ENCODE measurements at places on chromosomes 7 and 10.
A peak's percentile ranks its signal among the peaks of the same experiment; 100 is the strongest.

- peak; percentile 83 for DNase-seq
Measured at GRCh38 chr10:95273393-95274312, 17.1 kb downstream of the PDLIM1 start.

DNA sequence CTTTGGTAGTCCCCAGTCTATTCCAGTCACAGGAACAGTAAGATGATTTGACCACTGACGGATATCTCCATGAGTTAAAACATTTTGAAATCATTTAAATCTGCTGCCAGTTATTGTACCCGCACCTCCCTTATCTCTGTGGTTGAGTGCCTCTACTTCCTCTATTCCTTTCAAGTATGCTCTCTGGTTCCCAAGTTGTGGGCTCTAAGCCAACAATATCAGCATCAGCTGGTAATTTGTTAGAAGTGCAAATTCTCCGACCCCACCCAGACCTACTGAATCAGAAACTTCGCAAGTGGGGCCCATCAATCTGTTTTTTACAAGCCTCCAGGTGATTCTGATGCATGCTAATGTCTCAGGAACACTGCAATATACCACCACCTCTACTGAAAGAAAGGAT is 235.5 kb downstream of the CCSER2 start:
- DNase-seq: no peak

- no peak for DNase-seq
Measured at GRCh38 chr7:99041526-99041925, 102.4 kb downstream of the SMURF1 start.

DNA sequence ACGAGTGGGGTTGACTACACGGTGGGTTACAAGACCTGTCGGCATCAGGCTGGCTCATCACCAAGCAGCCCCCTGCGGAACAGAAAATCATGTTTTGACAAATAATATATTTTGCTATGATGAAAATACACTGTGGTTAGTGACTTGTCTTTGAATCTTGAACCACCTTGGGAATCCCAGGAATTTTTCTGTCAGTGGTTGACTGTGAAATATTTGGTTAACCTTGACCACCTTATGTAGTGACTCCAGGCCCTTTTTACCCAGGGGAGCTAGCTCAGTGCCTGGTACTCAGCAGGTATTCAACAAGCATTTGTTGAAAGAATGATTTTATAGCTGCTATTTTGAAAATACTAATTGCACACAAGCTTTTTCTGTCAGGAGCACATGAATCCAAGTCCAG is 406.0 kb downstream of the PHF14 start:
- no peak for DNase-seq

DNA sequence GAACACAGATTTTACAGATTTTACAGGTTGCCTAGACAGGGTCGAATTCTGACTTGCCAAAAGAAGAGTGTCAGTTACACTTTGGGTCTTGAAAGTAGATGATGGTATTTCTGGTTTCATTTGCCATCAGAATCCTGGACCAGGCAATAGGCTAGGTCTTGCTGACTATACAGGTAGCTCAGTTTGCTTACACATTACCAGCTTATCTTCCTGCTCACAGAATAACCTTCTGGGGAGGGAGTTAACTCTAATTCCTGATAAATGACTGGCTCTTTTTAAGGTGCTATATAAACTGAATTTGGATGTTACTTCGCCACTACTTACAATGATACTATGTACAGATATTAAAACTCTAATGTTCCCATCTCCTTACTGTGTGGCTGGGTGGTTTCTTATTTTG is 39.8 kb downstream of the GBF1 start:
- no peak for DNase-seq

GRCh38 chr10:104492329-104492940 is 138.8 kb downstream of the CFAP58 start:
- no peak for DNase-seq

GRCh38 chr7:93750986-93751385 is 139.6 kb downstream of the TFPI2 start:
- no peak for DNase-seq

DNA sequence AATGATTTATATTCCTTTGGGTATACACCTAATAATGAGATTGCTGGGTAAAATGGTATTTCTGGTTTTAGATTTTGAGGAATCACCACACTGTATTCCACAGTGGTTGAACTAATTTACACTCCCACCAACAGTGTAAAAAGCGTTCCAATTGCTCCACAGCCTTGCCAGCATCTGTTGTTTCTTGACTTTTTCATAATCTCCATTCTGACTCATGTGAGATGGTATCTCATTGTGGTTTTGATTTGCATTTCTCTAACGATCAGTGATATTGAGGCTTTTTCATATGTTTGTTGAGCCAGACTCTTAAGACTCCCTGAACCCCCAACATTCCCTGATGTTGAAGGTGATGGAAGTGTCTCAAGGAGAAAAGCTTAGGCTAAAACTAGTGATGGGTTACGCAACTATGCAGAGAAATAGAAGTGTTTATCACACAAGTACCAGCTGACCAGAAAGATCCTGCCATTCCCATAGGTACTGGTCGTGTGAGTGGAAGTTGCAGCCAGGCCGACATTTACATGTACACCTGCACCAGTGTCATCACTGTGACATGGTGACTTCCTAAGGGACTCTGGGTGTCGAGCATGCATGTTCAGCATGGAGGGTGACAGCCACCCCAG is 711.2 kb upstream of the NRP1 start:
- DNase-seq: no peak

- DNase-seq: no peak
Measured at GRCh38 chr7:146791344-146792285, 675.0 kb downstream of the CNTNAP2 start.

DNA sequence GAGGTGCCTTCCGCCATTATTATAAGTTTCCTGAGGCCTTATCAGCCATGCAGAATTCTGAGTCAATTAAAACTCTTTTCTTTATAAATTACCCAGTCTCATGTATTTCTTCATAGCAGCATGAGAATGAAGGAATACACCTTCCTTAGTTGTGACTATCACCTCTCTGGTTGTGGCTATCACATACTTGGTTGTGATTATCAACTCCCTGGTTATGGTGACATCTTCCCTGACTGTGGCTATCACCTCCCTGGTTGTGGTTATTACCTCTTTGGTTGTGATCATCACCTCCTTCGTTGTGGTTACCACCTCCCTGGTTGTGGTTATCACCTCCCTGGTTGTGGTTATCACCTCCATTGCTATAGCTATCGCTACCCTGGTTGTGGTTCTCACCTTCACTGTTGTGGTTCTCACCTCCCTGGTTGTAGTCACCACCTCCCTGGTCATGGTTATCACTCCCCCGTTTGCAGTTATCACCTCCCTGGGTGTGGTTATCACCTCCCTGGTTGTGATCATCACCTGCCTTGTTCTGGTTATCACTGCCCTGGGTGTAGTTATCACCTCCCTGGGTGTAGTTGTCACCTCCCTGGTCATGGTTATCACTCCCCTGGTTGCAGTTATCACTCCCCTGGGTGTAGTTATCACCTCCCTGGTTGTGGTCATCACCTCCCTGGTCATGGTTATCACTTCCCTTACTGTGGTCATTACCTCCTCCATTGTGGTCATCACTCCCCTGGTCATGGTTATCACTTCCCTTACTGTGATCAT is 105.9 kb downstream of the GPR26 start:
- DNase-seq: no peak

DNA sequence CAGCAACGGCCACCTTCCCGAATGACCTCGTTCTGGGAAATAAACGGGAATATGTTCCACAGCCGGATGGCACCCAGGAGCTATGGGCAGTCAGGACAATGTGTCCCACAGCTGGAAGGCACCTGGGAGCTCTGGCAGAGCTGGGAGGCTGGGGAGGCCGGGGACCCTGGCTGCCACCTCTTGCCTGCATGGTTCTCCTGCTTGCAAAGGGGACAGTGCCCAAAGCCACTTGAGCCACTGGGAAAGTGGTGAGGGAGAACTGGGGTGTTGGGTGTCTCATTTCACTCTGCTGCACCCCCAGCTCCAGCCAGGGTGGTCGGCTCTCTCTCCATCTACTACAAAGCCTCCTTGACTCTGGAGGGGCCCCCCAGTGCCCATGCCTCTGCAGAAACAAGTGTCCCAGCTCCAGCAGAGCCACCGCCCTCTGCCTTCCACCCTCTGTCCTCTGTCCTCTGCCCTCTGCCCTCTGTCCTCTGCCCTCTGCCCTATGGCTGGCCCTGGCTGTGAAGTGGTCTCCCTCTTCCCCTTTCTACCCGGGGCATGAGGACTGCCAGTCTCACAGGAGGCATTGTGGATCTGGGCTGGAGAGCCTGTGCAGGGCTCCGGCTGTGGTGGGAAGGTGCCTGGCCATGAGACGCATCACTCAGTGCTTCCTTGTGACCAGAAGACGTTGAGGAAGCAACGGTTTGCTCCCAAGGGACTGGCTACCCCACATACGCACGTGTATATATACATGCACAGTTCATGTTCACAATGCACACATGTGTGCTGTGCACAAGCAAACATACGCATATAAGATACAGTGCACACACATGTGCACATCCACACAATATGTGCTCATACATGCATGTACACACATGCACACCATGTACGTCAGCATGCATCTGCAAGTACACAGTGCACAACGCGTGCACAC is 21.5 kb upstream of the INPP5A start:
- peak; percentile 18 for DNase-seq

GRCh38 chr10:80413271-80413996 is 5.1 kb downstream of the PRXL2A start:
- DNase-seq: no peak

DNA sequence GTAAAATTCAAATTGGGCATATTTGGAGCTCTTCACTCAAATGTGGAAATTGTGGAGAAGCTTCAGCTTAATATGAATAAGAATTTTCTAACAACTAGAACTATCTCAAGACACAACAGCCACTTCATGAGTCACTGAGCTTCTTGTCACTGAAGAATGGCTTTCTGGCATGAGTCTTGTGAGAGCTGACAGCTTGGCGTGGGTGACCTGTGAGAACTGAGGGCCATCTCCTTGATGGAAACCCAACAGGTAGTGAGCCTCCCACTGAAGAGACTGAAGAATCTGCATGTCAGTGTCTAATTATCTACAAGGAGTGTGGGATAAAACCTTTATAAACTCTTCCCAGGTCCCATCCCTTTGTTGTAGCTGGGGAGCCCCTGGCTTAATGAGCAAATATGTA is 66.0 kb downstream of the CLEC2L start:
- DNase-seq: no peak

GRCh38 chr10:31606841-31607240 is 287.8 kb downstream of the ZEB1 start:
- DNase-seq: no peak

DNA sequence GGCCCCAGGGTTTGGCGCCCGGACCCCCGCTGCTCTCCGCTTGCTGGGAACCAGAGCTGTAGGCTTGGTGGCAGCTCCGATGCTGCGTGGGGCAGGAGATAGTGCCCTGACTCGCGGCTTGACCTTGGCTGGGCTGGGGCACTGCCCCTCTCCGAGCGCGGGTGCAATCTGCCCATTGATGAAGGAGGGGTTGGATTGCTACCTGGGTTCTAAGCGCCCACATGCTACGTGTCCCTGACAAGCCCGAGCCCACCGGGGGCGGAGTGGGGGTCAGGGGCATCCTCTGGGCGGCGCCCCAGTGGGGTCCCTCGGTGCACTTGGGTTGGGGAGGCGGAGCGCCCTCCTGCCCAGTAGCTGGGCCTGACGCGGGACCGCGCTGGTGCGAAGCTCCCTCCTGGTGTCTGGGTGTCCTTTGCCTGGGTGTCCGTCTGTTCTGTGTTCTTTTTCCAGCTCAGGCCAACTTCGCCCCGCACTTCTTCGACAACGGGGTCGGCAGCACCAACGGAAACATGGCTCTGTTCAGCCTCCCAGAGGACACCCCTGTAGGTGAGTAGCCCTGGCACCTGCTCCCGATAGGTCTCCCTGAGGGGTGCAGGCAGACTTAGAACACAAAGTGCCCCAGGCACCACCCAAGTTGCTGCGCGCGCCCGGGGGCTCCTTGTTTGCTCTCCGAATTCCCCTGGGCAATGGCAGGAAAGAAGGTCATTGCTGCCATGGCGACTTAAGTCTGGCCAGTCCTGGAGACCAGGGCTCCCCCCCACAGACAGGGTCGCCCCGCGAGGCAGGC is 900 bp downstream of the CDHR1 start:
- DNase-seq: no peak

DNA sequence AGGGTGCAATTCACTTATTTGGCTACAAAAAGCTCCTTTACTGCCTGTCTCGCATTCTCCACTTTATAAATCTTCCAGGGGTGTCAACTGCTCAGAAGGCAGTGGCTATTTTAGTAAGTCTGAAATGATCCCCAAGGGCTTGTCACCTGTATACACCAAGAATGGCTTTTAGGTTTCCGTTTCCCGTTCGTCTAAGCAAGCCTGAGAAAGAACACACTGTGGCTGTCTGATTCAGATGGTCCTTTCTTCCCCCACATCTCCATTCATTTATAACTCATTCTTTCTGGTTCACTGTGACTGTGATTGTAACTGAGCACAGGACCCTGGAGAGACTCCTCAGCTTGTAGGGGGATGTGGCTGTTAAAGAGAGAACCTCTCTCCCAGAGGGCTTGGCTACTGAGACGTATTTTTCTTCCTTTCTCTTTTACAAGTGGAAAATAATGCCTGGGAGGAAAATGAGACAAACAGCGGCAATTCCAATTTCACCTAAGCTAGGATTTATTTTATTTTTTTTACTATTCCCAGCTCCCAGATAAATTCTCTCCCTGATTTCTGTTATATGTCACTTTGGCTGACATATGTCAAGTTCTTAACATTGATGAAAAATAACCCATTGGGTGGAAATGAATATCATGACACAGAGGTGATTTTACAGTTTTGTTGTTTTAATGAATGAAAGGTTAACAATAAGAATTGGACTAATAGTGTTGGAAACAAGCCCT is 129.3 kb downstream of the FAM107B start:
- DNase-seq: no peak

DNA sequence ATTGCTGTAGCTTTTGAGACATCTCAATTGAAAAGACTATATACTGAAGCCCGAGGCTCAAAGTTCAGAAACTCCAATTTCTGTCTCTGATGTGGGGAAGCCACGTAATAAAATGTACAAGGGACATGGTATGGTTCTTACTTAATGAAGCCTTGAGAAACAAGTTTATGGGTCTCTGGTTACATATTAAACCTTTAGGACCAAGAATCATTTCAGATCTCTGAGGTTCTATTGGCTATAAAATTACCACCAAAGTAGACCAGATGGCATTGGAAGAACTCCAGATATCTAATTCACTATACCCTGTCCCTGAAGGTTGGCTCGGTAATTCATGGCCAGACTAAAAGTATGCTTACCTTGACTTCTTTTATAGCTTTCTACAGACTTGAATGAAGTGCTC is 23.7 kb downstream of the STAMBPL1 start:
- DNase-seq: no peak

- DNase-seq: no peak
Measured at GRCh38 chr7:141184532-141185190, 110.8 kb downstream of the TMEM178B start.

GRCh38 chr7:36667007-36667745 is 57.1 kb downstream of the AOAH start:
- DNase-seq: no peak

DNA sequence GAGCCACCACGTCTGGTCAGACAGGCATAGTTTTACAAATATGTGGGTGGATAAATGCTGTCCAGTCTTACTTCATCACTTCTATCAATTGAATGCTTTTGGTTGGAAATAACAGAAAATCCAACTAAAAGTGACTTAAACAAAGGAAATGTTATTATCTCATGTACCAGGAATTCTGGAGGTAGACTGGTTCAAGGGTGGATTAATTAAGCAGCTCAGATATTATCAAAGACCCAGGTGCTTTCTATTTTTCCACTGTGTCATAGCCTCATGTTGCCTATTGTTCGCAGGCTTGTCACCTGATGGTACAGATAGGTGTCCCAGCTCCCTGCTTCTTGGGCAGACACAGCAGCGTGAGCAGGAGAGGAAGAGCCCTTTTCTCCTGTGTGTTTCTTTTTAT is 156.1 kb upstream of the CTBP2 start:
- no peak for DNase-seq
